ENCODE measurements at places on chromosomes 2 and 18.

- peak; percentile 40 for DNase-seq
These were observed 28.5 kb downstream of the HPCAL1 start for GRCh38 chr2:10331027-10331701.

DNA sequence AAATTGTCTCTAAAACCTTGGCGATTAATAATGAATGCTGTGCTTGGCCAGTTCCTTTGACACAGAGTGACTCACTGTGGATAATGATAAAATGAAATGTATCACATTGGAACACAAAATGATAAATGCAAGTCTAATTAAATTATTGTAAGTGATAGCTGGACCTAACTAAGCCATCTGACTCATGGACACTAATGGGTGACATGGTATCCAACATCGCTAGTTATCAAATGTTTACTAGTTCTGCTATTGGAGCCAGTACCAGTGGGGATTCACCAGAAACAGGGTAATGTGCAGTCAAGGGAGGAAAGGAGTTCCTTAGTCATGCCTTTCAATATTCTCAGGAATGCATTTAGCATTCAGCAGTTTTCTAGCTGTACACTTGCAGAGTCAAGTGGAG, 736.3 kb upstream of the ACVR2A start:
- no peak for DNase-seq

- no peak for DNase-seq
These were observed 132.5 kb upstream of the EPAS1 start for GRCh38 chr2:46164529-46165301.

DNA sequence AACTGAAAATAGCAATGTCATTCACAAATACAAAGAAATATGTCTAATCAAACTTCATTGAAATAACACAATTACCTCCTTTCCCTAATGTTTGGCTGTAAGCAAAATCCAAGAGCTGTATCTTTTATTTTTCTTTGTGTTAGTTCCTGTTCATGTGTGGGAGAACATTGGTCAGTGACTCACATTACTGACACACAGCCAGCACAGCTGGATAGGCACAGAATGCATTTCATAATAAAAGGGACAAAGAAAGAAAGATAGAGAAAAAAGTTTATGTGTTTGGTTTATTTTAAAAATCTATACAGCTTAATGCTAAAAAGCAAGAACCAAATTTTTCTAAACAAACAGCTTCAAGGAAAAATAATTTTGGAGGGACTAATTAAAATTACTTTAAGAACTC, 185.6 kb upstream of the COL3A1 start:
- no peak for DNase-seq

DNA sequence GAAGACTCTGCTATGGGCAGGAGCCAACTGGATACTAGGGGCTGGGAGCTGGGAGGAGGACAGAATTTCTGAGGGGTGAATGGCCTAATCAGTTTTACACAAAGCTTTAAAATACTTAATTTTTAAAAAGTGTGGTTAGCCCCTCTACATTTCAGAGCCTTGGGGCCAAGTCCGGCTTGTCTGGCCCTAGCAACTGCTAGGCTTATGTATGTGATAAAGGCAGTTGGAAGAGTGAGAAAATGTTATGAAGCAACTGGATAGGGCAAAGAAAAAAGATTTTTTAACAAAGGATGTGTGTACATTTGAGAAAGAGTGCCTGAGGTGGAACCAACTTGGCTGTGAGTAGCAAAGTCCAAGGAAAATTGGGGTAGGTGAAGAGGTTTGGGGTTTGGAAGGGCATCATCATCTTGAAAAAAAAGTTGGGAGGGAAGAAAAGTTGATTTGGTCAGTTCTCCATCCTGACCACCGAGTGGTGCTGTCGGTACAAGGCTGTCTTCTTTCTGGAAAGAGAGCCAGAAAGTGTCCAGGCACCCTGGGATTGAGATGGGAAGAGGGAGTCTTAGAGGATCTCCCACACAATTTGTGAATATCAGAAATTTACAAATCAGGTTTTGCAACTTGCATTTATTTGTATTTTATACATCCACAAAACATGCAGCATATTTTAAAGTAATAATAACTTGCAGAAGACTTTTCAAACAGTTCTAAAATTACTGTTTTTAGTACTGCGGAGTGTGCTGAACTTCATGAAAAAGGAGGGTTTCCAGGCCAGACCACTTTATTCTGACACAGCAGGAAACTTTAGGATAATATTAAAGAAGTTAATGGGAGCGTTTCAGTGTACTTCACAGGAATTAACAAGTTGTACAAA, 10.5 kb upstream of the CDK15 start:
- no peak for DNase-seq

- no peak for DNase-seq
These were observed 78.2 kb downstream of the AFF3 start for GRCh38 chr2:100064165-100064564.

DNA sequence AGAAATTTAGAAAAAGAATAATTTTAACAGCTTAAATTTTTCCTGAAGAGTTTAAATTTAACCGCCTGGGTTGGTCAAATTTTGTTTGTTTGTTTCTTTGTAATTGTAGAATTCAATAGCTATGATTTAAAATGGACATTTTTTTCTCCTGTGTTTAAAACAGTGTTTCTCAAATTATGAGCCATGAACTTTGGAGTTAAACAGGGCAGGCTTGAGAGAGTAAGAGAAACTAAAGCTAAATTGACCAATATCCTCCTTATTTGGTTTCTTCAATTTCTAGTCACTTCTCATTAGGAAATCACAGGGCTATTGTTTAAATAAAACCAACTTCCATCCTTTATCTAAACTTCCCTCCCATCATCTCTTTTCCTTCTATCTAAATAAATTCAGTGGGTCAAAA, 21.9 kb downstream of the FN1 start:
- no peak for DNase-seq

DNA sequence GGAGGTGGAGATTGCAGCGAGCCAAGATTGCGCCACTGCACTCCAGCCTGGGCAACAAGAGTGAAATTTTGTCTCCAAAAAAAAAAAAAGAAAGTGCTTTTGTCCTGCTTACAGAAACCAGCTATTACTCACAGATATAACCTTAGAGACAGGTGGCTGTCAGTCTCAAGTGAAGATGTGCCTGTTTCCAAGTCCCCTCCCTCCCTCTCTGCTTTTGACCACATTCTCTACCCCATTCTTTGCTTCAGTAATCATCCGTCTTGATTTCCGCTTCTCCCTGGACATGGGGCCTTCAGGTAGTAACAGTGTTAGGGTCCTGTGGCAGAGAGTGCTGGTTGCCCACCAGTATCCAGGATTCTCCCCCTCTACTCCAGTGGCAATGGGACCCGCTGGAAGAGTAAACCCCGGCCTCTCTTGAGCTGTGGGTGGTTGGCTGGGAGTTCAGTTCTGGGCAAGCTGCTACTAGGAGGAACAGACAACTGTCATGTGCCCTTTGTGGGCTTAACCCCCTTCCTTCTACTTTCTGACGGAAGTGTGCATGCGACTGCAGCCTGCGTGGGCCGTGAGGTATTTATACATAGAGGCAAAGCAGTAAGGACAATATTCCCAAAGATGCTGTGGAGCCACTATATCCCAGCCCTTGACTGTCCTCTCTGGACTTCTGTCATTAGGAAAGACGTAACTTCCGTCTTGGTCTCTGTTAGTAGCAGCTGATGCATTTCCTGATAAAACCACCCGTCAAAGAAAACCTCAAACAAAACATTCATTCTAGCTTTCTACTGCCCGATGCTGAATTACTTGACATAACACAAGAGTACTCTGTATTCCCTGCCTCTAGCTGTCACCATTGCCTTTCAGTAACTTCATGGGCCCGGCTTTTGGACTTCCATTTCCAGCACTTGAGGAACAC, 17.8 kb downstream of the PDCL3 start:
- DNase-seq: peak; percentile 48

GRCh38 chr18:79787865-79788733, 9.6 kb upstream of the KCNG2 start:
- DNase-seq: no peak

DNA sequence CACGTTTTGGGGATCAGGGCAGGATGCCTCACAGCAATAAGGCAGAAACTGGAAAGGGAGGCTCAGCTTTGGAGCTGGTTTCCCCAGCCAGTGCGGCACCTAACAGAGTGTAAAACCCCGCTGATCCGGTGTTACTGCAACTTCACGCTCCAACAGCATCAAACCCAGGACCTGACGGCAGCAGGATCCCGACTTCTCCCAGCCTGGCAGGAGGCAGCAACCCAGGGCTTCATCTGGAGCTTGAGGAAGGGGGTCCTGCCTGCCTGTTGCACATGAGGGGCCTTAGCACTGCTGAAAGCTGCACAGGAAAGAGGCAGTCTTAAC, 209.8 kb downstream of the MGAT5 start:
- no peak for DNase-seq

GRCh38 chr18:2218101-2218500, 353.2 kb downstream of the METTL4 start:
- no peak for DNase-seq

DNA sequence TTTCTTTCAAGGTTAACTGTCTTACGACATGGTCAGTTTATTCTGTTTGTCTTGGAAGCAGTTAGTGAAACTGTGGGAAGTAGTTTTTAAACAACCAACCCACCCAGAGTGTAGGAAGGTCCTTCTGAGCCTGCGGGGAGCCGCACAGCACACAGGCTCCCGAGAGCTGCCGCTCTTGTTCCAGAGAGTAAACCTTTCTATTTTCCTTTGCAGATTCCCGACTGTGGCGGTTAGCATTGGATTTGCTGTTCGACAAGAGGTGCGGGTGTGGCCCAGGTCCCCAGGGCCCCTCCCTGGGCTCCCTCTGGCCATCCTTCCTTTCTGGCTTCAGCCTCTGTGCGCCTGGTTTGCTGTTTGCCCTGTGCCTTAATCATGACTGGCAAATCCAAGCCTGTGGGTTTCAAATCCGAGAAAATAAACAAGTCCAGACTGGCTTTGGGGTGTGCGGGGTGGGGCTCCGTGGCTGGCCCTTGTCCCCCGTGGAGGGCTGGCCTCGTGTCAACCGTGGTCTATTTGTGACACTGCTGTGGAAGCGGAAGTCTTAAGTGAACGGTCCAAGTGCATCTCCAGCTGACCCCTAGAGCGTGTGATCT, 30.7 kb downstream of the IMPA2 start:
- DNase-seq: no peak

DNA sequence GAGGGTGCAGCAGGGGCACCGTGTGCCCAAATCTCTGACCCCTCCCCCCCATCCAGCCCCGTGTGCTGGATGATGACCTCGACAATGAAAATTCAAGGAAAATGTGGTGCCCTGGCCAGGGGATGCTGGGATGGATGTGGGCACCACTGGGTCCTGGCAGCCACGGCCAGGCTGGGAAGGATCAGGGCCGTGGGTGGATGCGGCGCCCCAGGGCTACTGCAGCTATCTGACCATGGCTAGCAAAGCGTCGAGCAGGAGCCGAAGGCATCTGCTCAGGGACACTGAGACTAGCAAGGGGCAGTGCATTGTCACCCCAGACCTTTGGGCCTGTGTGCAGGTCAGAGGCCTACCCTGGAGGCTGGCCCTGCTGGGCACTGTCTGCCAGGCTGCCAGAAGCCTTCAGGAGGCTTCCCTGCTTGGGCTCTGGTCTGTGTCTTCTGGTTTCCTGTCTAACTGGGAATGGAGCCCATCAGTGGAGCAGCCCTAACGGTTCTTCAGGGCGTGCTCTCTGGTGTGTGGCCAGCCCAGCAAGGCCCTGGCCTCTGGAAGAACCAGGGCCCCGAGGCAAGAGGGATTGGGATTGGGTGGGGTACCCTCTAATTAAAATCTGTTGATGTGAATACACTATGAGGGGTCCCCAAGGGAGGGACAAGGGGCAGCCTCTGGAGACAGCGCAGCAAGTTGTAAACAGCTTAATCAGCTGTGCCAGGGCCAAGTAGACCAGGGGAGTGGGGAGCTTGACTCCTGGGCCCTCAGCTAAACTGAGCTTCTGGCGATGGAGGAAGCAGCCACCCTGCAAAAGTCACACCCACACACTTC, 98.0 kb downstream of the STPG4 start:
- no peak for DNase-seq

- peak; percentile 27 for DNase-seq
These were observed 34.4 kb downstream of the ACAA2 start for GRCh38 chr18:49778826-49779465.

Measured in GM12878 (cell line).